ENCODE measurements at places on chromosomes 2 and 18.

DNA sequence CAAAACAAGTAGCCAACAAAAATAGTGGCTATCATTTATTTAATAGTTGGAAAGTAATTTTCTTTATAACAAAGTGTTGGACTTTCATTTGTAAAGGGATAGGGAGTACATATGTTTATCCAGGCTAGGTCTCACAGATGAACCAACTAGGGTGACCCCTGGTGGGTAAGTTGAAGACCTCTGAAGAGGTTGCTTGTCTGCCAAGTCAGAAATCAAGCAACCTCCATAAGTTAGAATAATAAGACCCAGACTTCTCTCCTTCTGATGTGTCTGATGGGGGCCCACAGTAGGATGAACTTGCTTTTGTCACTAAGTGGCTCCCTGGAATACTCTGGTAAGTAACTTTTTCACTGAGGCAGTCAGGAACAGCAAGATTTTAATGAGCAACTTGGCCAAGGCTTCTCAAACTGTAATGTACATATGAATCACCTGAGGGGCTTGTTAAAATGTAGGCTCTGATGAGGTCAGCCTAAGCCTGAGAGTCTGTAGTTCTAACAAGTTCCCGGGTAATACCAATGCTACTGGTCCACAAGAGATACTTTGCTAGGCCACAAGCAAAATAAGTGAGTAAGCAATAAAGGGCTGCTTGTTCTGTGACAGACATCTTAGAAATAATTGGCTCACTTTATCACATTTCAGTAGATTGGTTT is 319.6 kb downstream of the PIK3C3 start:
- no peak for DNase-seq

DNA sequence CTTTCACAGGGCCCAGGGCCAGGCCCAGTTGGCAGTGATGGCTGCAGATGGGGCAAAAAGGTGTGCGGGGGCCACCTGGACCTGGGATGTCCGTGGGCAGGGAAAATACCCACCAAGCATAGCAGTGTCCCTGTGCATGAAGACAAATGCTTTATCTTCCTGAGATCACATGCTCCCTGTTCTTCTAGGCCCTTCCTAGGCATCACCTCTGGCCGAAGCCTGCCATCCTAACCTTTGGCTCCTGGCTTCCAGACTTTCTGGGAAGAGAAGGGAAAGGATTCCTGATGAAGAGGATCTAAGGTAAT is 105.0 kb upstream of the SMAD2 start:
- no peak for DNase-seq

DNA sequence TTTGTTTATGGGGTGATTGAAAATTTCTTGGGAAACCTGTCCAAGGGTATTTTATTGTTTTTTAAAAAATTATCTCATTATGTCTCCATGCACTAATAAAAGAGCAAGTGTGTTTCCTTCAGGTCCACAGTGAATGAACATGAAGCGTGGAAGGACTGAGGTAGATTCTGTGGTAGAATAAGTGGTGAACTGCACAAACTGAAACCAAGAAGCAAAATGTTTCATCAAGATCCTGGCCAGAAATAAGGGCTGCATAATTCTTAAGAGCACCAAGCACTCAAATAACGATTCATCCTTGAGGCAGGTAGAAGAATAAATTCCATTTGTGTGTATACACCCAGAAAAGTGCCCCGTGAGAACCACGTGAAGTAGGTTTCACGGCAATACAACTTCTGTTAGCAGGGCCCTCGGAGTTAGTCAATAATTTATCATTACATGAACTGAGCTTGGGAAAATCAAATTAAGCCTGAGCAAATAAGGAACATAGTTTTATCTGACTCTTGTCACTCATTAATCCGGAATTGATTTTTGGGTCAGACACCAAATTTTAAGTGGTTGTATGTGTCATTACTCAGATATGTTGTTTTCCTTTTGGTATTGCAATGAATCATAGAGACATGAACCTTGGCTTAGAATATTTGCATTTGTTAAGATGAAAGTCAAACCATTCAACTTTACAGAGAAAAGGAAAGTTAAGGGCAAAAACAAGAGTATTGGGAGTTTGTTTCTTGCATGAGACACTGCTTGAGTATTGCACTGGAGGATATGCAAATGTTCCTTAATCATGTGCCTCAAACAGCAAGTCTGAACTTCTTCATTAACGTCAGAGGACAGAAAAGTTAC is 472.6 kb upstream of the NETO1 start:
- DNase-seq, result no peak

GRCh38 chr2:17709897-17710296 is 43.7 kb downstream of the SMC6 start:
- DNase-seq, result no peak

- no peak for DNase-seq
These were observed 46.3 kb upstream of the RALBP1 start for GRCh38 chr18:9428862-9429661.

- no peak for DNase-seq
These were observed 675.0 kb downstream of the IRS1 start for GRCh38 chr2:226124548-226125011.

- peak; percentile 65 for DNase-seq
These were observed 289.2 kb downstream of the TNS1 start for GRCh38 chr2:217713395-217714286.

GRCh38 chr2:32732120-32732519 is 104.3 kb downstream of the TTC27 start:
- DNase-seq, result no peak

- DNase-seq, result no peak
These were observed 38.0 kb downstream of the DNMT3A start for GRCh38 chr2:25303633-25304236.

DNA sequence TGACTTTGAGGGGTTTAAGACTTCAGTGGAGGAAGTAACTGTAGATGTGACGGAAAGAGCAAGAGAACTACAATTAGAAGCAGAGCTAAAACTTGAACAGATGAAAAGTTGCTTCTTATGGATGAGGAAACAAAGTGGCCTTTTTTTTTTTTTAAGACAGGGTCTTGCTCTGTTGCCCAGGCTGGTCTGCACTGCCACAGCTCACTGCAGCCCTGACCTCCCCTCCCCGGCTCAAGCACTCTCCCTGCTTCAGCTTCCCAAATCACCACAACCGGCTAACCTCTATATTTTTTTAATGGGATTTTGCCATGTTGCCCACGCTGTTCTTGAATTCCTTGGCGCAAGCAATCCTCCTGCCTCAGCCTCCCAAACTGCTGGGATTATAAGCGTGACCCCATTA is 3.2 kb downstream of the MAP3K2 start:
- no peak for DNase-seq

DNA sequence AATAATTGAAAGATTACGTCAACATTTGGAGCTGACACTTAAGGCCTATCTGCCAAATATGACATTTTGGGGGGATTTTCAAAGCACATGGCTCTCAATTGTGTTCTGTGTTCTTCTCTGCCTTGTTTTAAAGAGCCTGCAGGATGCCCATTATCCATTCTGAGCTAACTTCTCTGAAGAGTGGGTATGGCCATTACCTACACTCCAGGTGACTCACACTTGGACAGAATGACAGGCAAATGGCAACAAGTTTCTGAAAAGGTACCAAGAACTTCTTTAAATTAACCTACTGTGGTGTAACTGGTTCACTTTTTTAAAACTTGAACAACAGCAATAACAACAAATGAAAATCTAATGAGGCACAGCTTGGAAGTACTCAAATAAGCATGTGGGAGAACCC is 834.9 kb upstream of the SLC39A10 start:
- no peak for DNase-seq

DNA sequence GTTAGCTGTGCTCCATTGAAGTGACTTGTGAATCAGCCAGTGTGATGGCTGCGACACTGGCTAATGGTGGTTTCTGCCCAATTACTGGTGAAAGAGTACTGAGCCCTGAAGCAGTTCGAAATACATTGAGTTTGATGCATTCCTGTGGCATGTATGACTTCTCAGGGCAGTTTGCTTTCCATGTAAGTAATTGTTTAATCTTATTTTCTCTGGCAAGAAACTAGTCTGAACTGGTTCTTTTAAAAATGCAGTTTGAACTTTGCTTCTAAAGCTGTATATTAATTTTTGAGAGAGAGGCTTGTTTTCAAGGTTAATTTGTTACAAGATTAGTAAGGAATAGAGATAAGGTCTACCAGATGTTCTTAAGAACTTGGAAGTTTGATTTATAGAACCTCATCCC is 46.7 kb downstream of the GLS start:
- DNase-seq, result no peak

DNA sequence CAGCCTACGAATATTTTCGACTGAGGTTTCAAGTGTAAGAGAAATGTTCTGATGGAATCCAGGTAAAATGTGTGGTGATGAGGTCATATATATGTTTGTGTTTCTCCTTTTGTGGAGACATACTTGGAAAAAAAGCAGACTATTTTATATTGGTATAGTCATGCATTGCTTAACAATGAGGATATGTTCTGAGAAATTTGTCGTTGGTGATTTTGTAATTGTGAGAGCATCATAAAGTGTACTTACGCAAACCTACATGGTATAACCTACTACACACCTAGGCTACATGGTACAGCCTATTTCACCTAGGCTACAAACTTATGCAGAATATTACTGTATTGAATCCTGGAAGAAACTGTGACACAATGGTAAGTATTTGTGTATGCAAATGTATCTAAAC is 1849.9 kb upstream of the CELF4 start:
- no peak for DNase-seq

GRCh38 chr2:119809339-119810048 is 49.8 kb downstream of the PTPN4 start:
- DNase-seq, result no peak

- DNase-seq, result no peak
These were observed 31.0 kb downstream of the RALB start for GRCh38 chr2:120283649-120284048.

DNA sequence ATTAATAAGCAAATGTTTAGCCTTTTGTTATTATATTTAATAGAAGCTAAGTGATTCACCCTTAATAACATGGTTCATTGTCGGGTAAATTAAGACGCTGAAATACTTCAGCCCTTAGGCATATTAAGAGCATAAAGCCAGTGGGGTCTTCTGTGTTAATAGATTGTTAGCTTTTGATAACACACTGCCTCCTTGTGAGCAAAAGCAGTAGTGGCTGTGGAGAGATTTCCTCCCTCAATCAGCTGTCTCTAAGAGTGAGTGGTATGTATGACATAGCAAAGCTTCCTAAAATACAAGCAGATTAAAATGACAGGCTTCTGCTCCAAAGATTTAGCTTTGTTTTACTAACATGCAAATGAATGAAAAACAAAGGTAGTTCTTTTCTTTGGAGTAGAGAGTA is 143.7 kb upstream of the SYT4 start:
- DNase-seq, result no peak

- DNase-seq, result no peak
These were observed 692.9 kb upstream of the HS6ST1 start for GRCh38 chr2:129011466-129012061.

DNA sequence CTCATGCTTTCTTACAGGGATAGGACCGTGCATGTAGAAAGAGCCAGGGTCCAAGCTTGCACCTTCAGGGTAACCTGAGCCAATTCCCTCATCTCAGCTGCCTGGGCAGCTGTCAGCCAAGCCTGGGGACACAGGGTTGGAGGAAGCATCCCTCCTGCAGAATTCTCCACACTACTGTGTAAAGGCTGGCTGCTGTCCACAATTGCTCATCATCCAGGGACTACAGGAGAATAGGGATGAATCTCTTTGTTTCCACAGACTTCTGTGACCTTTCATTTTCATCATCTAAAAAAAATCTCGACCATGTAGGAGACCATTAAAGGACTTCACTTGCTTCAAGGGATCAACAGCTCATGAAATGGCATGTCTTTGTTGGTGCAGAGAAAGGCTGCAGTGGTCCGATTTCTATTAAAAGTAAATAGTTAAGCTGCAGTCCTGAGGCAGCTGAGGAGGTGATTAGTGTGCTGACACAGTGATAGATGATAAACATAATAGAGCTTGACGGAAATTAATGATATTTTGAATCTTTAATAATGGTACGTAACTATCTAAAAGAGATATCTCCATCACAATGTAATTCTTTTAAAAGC is 74.4 kb upstream of the COPS8 start:
- no peak for DNase-seq

DNA sequence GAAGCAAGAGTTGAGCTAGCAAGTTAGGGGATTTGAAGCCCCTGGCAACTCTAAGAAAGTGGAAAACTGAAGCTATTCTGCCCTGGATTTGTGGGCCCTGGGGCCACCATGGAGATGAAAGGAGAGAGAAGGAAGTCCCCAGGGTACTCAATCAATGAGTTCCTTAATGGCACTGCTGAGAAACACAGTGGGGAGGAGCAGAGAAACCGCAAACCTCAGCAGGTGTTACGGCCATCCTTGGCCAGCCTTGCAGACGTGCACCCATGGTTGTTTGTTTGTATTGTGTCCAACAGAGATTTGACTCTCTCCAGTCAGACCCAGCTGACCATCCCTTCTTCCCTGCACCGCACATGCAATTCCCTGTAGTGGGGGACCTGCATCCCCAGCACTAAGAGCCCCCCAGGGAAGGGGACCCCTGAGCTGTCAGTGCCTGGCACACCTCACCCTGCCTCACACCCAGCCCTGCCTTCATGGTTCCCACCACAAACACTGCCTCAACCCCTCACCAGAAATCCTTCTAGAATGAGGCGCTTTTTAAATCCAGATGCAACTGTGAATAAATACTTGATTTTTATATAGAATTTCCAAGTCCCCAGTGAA is 255.3 kb downstream of the SH3BP4 start:
- no peak for DNase-seq

- no peak for DNase-seq
These were observed 15.5 kb downstream of the GTF2A1L start for GRCh38 chr2:48633143-48633542.

GRCh38 chr2:188367164-188367563 is 75.5 kb downstream of the GULP1 start:
- no peak for DNase-seq

GRCh38 chr2:1743396-1744150 is 742 bp downstream of the PXDN start:
- DNase-seq, result no peak

GRCh38 chr2:149080099-149080498 is 41.6 kb downstream of the LYPD6B start:
- DNase-seq, result no peak

DNA sequence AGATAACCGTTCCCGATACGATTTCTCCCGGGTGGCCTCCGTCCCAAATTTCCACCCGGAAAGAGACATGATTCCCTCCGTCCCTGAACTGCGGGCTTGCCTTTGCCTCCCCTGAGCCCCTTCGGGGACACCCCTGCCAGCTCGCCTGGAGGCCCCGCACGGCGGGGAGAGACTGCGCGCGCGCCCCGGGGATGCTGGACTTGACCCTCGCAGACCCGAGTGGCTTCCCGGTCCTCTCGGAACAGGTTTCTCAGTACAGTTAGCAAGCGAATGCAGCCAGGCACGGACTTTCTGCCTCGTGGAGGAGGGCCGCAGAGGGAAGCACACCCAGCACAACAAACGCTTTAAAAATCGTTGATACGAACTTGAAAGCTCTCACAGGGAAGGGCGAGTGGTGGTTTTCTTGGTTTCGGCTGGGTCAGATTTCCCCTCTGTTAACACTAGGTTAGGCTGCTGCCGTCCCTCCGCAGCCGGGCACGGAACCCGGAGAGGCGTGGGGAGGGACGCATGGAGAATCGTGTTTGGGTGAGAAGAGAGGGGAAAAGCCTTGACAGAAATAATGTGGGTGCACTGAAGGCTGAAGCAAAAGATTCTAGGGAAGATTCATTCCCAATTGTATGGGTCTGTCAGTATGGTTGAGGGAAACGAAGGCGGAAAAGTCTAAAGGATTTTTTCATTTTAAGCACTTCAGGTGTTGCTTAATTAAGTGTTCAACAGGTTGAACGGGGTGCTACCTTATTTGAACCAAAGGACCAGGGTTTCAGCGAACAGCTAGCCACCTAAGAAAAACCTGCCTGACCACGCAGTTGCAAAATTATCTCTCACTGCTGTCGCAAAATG is 916 bp downstream of the TNFRSF11A start:
- no peak for DNase-seq

- DNase-seq, result no peak
These were observed 44.2 kb upstream of the SLC39A10 start for GRCh38 chr2:195612611-195613495.

All from omental fat pad (tissue), 4 donors.